ENCODE measurements at places on chromosomes 4 and X.
A peak's percentile ranks its signal among the peaks of the same experiment; 100 is the strongest.

DNA sequence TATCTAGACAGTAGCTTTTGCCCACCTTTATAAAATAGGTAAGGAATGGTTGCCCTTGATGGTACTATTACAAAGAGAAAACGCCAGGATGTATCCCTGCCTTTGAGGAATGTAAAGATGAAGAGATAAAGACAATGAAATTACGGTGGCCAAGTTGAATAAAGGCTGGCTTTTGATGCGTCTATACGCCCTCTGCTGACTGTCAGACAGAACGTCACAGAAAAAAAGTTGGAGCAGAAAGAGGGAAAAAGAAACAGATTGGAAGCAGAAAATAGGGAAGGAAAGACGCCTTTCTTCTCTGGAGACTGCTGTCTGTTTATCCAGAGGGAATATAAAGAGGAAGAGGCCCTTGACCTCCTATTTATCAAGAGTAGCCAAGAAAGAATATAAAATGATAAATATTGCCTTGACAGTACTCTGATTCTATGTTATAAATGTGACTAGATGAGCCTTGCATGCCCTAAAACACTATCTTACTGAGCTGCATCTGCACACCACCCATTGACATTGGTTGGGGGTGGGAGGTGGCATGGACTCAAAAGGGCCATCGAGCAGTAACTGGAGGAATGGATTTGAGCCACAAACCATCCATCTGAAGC, 30.6 kb downstream of the PCDH19 start:
- DNase-seq, result no peak

DNA sequence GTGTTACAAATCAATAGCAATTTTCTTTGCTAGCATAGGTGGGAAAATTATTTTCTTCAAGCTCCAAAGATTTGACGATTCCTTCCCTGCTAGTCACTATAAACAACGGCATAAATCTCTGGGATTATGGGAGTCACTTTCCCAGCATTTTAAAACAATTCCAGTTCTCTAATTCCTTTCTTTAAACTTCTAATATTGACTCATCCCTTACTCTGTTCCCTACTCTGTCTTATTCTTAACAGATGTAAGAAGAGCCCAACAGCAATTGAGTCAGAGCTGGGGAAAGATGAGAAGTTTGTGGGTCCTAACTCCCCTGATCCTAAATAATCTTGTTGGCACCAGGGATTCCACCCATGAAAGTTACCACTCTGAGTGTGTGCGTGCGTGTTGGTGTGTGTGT, 47.4 kb upstream of the IL21 start:
- DNase-seq, result no peak

DNA sequence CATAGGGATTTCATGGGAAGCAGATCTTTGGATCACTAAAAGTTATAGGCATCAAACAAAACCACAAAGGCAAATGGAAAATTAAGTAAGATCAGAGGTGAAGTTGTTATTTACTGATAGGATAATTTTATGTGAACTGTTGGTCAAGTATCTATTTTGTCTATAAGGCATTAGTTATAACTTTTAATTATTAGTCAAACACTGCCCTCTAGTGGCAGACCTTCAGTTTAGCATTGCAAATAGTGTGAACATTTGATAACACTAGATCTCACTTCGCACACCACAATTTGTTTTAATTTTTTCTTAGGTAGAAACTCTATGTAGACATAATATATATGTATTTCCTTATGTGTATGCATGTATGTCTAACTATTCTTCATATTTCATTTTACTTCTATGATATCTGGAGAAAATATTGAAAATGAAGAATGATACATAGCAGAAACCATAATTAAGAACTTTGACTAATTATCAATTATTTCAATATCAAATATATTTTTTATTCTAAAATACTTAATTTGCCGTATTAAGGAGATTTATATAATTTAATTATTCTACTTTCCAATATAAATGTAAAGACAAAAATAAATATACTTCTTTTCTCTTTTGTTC, 214.5 kb upstream of the TACR3 start:
- DNase-seq, result no peak

GRCh38 chr4:34112573-34112972, 2131.7 kb downstream of the ARAP2 start:
- no peak for DNase-seq

- DNase-seq, result peak; percentile 48
These were observed 64.1 kb downstream of the QDPR start for GRCh38 chr4:17447675-17448298.
